ENCODE measurements at places on chromosomes 2 and 18. TPM values are rescaled to one million over a fixed set of nuclear protein-coding genes. Genes with fewer than 3 reads are reported as not detected.

Gene GALR1
- 0.07 TPM for total RNA-seq

DNA sequence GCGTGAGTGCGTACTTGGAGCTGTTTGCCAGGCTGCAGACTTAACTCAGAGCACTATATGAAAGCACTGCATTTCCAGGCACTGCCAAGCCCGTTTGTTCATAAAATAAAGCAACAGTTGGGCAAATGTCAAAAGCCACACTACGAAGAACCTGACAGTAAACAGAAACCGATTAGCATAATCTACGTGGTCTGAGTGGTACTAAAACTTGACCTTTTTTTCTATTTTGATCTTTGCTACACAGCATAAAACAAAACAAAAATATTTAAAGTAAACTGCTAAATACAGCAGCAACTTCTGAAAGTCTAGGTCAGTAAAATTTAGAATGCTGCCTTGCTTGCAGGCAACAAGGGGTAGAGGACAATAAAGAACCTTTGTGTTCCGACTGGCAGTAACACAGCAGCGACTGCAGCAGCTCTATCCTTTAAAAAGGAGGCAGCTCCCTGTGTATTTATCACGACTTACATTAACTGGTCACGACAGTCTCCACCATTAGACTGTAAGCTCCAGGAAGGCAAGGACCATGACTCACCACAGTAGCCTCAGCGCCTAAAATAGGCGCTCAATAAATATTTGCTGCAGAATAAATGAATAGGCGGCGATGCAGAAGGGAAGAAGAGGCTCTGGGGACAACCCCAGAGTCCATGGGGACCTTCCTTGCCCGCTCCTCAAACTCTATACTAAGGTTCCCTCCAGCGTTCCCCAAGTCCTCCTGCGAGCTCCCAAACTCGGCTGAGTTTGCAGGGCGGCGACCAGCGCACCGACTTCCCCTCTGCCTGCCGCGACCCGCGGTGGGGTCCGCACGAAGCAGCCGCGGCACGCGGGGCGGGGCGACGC lies 902 bp downstream of the SS18 start:
- H3K27ac ChIP-seq, result no peak overlapping the region
- DNase-seq, result no peak
- H3K36me3 ChIP-seq, result peaks cover 15% of the 10 kb centered on the region
- peaks cover 25% of the 10 kb centered on the region for H3K4me1 ChIP-seq

- no peak overlapping the region for H3K4me3 ChIP-seq
- H3K36me3 ChIP-seq, result no peaks in the 10 kb centered on the region
- no peaks in the 10 kb centered on the region for H3K27me3 ChIP-seq
- H3K27ac ChIP-seq, result no peak overlapping the region
These were observed 396.5 kb downstream of the CCDC85A start for GRCh38 chr2:56580242-56580641.

GRCh38 chr2:178553047-178553446 lies 72.8 kb downstream of the PLEKHA3 start:
- peaks cover 21% of the 10 kb centered on the region for H3K36me3 ChIP-seq
- no peak for DNase-seq
- H3K4me1 ChIP-seq, result peaks cover 5% of the 10 kb centered on the region
- no peak overlapping the region for H3K27ac ChIP-seq
- no peak overlapping the region for H3K4me3 ChIP-seq
